Daoy (cell line): ENCODE measurements at places on chromosomes 7 and 10. TPM values are rescaled to one million over a fixed set of nuclear protein-coding genes. Genes with fewer than 3 reads are reported as not detected.

The ARHGEF5 gene
- 1.5 and 2.0 TPM in 2 replicates for total RNA-seq

DNA sequence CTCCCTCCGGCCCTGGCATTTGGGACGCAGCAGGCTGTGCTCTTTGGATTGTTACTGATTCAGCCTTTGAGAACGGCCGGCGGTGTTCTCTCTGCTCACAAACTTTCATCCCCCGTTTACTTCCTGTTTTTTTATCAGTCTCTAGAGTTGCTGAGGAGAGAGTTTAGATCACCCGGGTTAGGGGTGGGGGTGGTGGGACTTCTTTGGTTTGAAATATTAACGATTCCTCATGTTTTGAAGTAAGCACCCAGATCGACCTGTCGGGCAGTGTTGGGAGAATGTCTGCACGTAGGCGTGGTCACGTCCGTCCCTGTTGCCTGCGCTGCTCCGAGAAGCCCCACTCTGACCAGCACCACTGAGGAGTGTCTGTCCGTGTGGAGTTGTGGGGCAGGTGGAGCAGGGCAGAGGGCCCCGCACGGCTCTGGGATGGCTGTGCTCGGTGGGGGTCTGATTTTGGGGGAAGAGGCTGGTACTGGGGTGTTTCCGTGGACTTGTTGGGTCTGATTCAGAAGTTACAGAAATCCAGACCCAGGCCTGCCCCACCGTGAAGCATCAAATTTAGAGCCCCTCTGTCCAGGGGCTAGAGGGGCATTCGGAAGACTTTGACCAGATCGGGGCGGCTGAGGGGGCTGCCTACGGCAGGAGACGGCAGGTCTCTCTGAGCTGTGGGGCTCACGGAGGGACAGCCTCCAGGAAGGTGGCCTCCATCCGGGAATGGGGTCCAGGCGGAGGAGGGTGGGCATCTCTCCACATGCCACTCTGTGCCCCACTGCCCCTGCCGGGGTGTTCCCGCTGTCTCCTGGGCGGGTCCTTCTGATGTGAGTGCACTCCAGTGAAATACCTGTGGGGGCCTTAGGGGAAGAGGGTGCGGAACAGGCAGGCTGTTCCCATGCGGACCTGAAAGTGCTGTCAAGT, 7.4 kb downstream of the INPP5A start:
- no peak for DNase-seq

The CCDC136 gene
- total RNA-seq = 7.7 and 8.9 TPM in 2 replicates

DNA sequence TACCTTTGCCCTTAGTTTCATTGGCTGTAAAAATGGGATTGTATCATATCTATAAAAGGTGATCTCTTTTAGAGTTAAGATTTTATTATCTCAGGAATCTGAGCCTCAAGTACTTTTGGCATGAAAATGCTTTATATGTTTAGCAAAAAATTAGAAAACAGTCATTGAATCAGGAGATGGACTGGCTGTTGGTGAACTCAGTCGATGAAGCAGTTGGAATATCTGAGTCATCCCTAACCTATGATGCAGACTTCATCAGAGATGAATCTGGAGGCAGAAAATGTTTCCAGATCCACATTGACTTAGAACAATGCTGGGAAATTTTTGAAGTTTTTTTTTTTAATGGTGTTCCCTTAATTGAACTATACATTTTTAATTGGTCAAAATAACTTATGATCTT, 228.5 kb downstream of the SLC25A13 start:
- peak; percentile 36 for DNase-seq
